A549 treated with dexamethasone at 1 μM for 4 hours (cell line): ENCODE measurements at places on chromosomes 11 and 22. TPM values are rescaled to one million over a fixed set of nuclear protein-coding genes. Genes with fewer than 3 reads are reported as not detected.

The OR52N1 gene
- not detected in 5 replicates for total RNA-seq

The CD3E gene
- total RNA-seq: not detected in 5 replicates

The KCNQ1 gene
- total RNA-seq: 0.52 to 0.75 TPM (median 0.60 TPM) in 5 replicates

The SYT9 gene
- total RNA-seq: 0.09 to 0.16 TPM (median 0.15 TPM) in 5 replicates
